Suprapubic skin (tissue), 4 donors: ENCODE measurements at places on chromosomes 13 and 19. TPM values are rescaled to one million over a fixed set of nuclear protein-coding genes. Genes with fewer than 3 reads are reported as not detected.

Gene LGALS4
- total RNA-seq = 1.3 TPM

GRCh38 chr19:35202722-35203688 lies 25.5 kb downstream of the FAM187B start:
- no peak overlapping the region for H3K27ac ChIP-seq
- no peak overlapping the region for H3K4me3 ChIP-seq
- no peaks in the 10 kb centered on the region for H3K4me1 ChIP-seq
- DNase-seq = no peak
- H3K27me3 ChIP-seq = no peaks in the 10 kb centered on the region

DNA sequence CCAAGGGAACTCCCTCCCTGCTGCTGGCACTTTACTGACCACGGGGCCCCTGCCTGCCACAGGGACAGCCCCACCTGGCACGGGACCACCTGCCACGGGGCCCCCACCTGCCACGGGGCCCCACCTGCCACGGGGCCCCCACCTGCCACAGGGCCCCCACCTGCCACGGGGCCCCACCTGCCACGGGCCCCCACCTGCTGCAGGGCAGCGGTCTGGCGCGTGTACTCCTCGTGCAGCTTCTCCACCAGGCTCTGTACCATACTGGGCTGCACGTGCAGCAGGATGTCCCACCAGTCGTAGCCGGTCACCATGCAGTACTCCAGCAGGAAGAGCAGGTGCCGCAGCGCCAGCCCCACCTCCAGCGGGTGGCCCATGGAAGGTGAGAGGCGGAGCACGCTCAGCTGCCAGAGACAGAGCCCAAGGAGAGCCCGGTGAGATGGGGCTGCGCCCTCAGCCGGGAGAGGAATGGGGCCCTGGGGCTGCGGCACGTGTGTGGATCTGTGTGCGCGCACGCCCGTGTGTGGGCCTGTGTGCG lies 16.1 kb downstream of the MED16 start:
- peaks cover 73% of the 10 kb centered on the region for H3K36me3 ChIP-seq
- H3K27me3 ChIP-seq = no peaks in the 10 kb centered on the region
- no peak overlapping the region for H3K27ac ChIP-seq
- DNase-seq = no peak

Gene MIA
- 15.1 TPM for total RNA-seq

DNA sequence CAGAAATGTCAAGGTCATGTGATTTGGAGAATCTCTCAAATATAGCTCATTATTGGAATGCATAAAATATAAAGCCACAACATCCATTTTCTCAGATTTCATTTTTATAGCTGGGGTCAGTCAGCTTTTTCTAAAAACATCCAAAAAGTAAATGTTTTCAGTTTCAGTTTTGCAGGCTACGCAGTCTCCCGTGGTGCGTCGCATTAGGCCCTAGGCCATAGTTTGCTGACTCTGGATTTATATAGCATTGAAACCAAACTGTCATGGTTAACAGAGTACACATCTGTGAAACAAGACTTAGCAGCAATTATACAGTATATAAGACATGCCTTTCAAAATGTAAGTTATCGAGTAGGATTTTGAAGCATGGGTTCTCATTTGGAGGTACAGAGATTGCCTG lies 140.0 kb downstream of the IRS2 start:
- no peak overlapping the region for H3K27ac ChIP-seq
- no peak for DNase-seq
- no peaks in the 10 kb centered on the region for H3K36me3 ChIP-seq
- no peaks in the 10 kb centered on the region for H3K4me1 ChIP-seq

- peaks cover 12% of the 10 kb centered on the region for H3K4me1 ChIP-seq
- H3K27ac ChIP-seq = no peak overlapping the region
- no peak overlapping the region for H3K4me3 ChIP-seq
- no peaks in the 10 kb centered on the region for H3K27me3 ChIP-seq
Measured at GRCh38 chr13:79778741-79779460, 297.9 kb downstream of the NDFIP2 start.

GRCh38 chr13:71067165-71067815 lies 799.7 kb downstream of the DACH1 start:
- H3K4me1 ChIP-seq = no peaks in the 10 kb centered on the region
- DNase-seq = no peak
- H3K4me3 ChIP-seq = no peak overlapping the region
- H3K27ac ChIP-seq = no peak overlapping the region

DNA sequence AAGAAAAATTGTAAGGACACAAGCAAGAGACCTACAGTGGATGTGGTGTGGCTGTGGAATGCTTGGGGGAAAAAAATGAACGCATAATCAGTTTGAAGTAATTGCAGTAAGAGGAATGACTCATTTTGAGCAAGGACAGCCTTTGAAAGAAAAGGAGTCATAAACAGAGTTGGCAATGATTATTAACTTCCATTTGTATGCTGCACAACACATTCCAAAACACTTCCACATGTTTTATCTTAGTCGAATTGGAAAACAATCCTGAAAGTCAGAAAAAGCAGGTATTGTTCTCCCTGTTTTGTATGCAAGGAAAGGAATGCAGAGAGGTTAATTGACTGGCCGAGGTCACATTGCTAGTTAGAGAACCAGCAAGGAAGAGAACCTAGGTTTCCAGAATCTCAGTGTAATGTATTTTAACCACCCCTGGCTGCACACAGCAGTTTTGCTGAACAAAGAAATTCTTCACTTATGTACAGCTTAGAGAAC lies 630.0 kb upstream of the MIR17HG start:
- H3K4me1 ChIP-seq = peaks cover 5% of the 10 kb centered on the region
- DNase-seq = no peak
- H3K4me3 ChIP-seq = no peak overlapping the region
- H3K27ac ChIP-seq = no peak overlapping the region

GRCh38 chr13:108214441-108215271 lies 680 bp downstream of the LIG4 start:
- H3K27ac ChIP-seq = no peak overlapping the region
- H3K4me3 ChIP-seq = peak overlapping the region; percentile 54
- H3K36me3 ChIP-seq = peaks cover 15% of the 10 kb centered on the region
- H3K4me1 ChIP-seq = peaks cover 42% of the 10 kb centered on the region
- H3K27me3 ChIP-seq = no peaks in the 10 kb centered on the region

DNA sequence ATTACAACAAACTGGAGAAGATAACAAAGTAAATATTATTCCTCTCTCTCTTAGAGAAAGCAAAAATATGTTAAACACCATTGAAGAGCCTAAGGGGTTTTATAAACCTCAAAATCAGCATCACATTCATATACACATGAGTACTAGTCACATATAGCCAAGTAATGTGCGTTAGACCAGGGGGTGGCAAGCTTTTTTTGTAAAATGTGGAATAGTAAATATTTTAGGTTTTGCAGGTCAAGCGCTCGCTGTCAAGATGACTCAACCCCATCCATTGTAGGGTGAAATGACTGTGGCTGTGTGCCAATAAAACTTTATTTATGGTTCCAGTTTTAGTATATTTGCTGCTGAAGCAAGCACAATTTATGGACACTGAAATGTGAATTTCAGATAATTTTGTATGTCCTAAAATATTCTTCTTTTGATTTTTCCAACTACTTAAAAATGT lies 21.7 kb downstream of the RFX2 start:
- H3K27me3 ChIP-seq = no peaks in the 10 kb centered on the region
- H3K4me1 ChIP-seq = peaks cover 66% of the 10 kb centered on the region
- peak overlapping the region; percentile 21 for H3K4me3 ChIP-seq
- no peaks in the 10 kb centered on the region for H3K36me3 ChIP-seq
- no peak for DNase-seq

DNA sequence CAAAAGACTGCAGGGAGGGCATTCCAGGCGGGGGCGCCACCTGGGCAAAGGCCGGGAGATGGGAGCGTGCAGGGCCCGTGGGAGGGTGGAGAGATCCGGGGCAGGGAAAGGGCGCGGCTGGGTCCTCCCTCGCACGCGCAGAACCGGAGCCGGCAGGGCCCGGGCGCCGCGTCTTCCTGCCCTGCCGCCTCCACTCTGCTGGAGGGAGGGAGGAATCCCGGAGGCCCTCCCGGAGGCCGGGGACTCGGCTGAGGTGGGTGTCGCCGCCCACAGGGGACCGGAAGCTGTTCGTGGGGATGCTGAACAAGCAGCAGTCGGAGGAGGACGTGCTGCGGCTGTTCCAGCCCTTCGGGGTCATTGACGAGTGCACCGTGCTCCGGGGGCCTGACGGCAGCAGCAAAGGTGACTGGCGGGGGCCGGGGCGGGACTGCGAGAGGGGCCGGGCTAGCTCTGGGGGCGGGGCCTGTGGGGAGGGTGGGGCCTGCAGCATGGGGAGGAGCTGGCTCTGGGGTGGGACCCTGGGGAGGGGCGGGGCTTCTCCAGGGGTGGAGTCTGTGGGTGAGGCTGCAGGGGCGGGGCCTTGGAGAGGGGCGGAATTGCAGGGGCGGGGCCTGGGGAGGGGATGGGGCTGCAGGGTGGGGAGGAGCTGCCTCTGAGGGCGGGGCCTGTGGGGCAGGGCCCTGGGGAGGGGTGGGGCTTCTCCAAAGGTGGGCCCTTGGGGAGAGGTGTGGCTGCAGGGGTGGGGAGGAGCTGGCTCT lies 51.3 kb downstream of the CELF5 start:
- H3K27me3 ChIP-seq = peaks cover 63% of the 10 kb centered on the region
- peak overlapping the region; percentile 34 for H3K4me3 ChIP-seq

- no peaks in the 10 kb centered on the region for H3K36me3 ChIP-seq
- H3K4me3 ChIP-seq = no peak overlapping the region
- DNase-seq = no peak
- H3K4me1 ChIP-seq = no peaks in the 10 kb centered on the region
Measured at GRCh38 chr13:87536499-87536898, 134.7 kb upstream of the SLITRK5 start.

DNA sequence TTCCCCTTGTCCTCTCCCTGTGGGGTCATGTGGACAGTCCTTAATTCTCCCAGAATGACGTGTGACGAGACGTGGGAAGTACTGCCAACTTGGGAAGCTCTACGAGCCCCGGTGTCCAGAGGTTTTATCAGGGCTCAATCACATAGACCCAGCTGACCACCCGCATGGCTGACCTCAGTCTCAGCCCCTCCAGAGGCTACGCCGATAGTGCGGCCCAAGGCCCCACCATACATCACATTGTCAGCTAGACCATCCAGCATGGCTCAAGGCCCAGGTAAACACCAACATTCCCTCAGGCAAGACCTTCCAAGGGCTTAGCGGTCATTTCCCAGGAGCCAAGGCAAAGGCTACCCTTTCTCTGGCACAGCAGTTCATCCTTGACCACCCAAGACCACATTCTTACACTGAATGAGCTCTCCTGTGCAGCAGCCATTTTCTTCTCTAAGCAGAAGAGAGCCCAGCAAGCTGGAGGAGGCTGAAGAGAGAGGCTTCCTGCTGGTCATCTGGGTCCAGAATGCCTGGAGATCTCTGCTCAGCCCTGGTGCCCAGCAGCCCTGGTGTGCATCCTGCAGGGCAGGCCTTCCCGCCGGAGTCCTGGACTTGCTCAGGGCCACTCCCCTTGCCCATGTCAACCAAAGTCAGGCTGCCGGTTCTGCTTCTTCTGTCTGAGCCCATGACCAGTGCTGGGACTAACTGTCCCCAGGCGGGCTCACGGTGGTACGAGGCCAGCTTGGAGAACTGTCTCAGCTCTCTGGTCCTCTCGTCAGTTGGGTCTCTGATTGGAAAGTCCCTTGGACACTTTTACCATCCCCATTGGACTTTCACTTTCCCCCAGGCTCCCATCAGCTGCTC lies 7.9 kb upstream of the F10 start:
- H3K27ac ChIP-seq = no peak overlapping the region
- H3K36me3 ChIP-seq = no peaks in the 10 kb centered on the region
- H3K4me3 ChIP-seq = no peak overlapping the region
- peak; percentile 29 for DNase-seq

DNA sequence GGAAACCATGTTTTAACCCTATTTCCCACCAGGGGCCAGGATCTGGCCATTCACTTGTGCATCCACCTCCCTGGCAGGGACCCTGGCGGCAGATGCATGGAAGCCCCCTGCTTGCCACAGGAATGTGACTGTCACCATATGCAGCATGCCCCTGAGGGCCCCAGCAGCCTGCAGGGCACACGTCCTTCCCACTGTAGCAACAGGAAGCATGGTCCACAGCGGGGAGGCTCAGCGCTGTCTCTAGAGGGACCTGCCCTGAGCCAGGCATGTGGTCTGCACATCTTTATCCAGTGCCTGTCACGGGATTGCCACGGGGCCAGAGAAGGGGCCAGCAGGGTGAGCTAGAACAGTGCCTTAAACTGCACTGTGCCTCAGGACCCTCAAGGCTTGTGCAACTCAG lies 34.9 kb upstream of the MCF2L start:
- H3K27ac ChIP-seq = no peak overlapping the region
- peaks cover 12% of the 10 kb centered on the region for H3K27me3 ChIP-seq
- H3K4me1 ChIP-seq = peaks cover 7% of the 10 kb centered on the region

Gene ZNF416
- 6.9 TPM for total RNA-seq
